ENCODE measurements at places on chromosomes 11 and 22. TPM values are rescaled to one million over a fixed set of nuclear protein-coding genes. Genes with fewer than 3 reads are reported as not detected.

The PATE2 gene
- total RNA-seq, result not detected

The MPEG1 gene
- 0.93 TPM for total RNA-seq

GRCh38 chr11:60570970-60571369 lies 55.8 kb downstream of the MS4A13 start:
- H3K27me3 ChIP-seq, result no peaks in the 10 kb centered on the region
- H3K27ac ChIP-seq, result no peak overlapping the region
- no peak overlapping the region for H3K4me3 ChIP-seq
- H3K36me3 ChIP-seq, result no peaks in the 10 kb centered on the region
- no peaks in the 10 kb centered on the region for H3K4me1 ChIP-seq
- DNase-seq, result no peak

GRCh38 chr11:35632301-35632700 lies 14.0 kb downstream of the FJX1 start:
- DNase-seq, result no peak
- no peak overlapping the region for H3K4me3 ChIP-seq
- no peaks in the 10 kb centered on the region for H3K4me1 ChIP-seq
- H3K27ac ChIP-seq, result no peak overlapping the region
- H3K36me3 ChIP-seq, result no peaks in the 10 kb centered on the region

GRCh38 chr11:20372081-20372626 lies 8.6 kb downstream of the HTATIP2 start:
- H3K4me1 ChIP-seq, result no peaks in the 10 kb centered on the region
- no peak for DNase-seq
- no peak overlapping the region for H3K27ac ChIP-seq
- no peaks in the 10 kb centered on the region for H3K27me3 ChIP-seq
- no peak overlapping the region for H3K4me3 ChIP-seq

- H3K27me3 ChIP-seq, result no peaks in the 10 kb centered on the region
- H3K4me3 ChIP-seq, result no peak overlapping the region
- DNase-seq, result no peak
- no peaks in the 10 kb centered on the region for H3K4me1 ChIP-seq
- no peak overlapping the region for H3K27ac ChIP-seq
These were observed 9.5 kb downstream of the VPS37C start for GRCh38 chr11:61151545-61152252.

The OR8D4 gene
- total RNA-seq, result not detected

- H3K27me3 ChIP-seq, result peaks cover 6% of the 10 kb centered on the region
- no peaks in the 10 kb centered on the region for H3K4me1 ChIP-seq
- no peak overlapping the region for H3K4me3 ChIP-seq
- DNase-seq, result no peak
- no peak overlapping the region for H3K27ac ChIP-seq
These were observed 12.6 kb upstream of the TRIM44 start for GRCh38 chr11:35650006-35650405.

GRCh38 chr11:911031-911889 lies 650 bp upstream of the CHID1 start:
- H3K4me1 ChIP-seq, result peaks cover 2% of the 10 kb centered on the region
- H3K36me3 ChIP-seq, result no peaks in the 10 kb centered on the region
- H3K27me3 ChIP-seq, result no peaks in the 10 kb centered on the region
- H3K27ac ChIP-seq, result no peak overlapping the region
- H3K4me3 ChIP-seq, result peak overlapping the region; percentile 72

DNA sequence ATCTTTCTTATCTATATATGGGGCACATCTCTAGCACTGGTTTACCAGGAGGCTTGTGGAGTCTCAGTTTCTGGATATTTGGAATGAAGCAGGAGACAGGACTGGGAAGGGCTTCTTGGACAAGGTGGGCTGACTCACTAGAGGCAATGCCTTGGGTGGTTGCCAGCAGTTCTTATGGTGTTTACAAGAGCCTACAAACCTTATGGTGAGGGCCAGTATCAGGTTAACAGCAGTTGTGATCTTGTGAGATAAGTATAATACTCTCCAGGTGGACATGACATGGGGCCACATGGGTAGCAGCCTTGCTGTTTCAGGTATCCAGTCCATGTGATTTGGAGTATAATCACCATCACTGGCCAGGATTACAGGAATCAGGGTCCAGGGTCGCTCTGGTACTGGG lies 10.2 kb downstream of the FUT4 start:
- H3K4me3 ChIP-seq, result no peak overlapping the region
- H3K27me3 ChIP-seq, result no peaks in the 10 kb centered on the region
- H3K36me3 ChIP-seq, result no peaks in the 10 kb centered on the region
- H3K4me1 ChIP-seq, result no peaks in the 10 kb centered on the region
- H3K27ac ChIP-seq, result no peak overlapping the region

- no peak overlapping the region for H3K4me3 ChIP-seq
- no peak overlapping the region for H3K27ac ChIP-seq
- H3K36me3 ChIP-seq, result no peaks in the 10 kb centered on the region
- H3K4me1 ChIP-seq, result no peaks in the 10 kb centered on the region
- DNase-seq, result no peak
These were observed 11.1 kb downstream of the BACE1-AS start for GRCh38 chr11:117302228-117302627.

The GLYATL1 gene
- total RNA-seq, result not detected

The ALDH3B2 gene
- not detected for total RNA-seq

GRCh38 chr11:73203322-73203721 lies 14.8 kb upstream of the P2RY2 start:
- H3K36me3 ChIP-seq, result no peaks in the 10 kb centered on the region
- no peak overlapping the region for H3K27ac ChIP-seq
- no peaks in the 10 kb centered on the region for H3K4me1 ChIP-seq
- peaks cover 27% of the 10 kb centered on the region for H3K27me3 ChIP-seq
- no peak for DNase-seq

DNA sequence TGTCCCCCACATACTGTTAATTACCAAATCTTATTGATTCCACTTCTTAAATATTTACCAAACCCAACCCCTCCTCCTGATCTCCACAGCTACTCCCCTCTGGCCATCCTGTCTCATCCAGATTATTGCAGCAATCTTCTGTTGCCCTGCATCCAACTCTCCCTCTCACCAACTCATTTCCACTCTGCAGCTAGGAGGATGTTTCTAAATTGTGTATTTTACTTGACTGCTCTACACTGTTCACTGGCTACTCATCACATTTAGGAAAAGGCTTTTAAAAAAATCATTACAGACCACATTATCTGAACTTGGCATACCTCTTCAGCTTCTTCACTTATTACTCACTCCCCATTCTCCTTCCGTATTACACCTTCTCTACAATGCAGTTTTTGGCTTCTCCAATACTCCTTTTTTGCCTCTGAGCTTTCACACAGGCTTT lies 117.9 kb downstream of the ATG16L2 start:
- H3K27me3 ChIP-seq, result no peaks in the 10 kb centered on the region
- no peak overlapping the region for H3K27ac ChIP-seq
- no peaks in the 10 kb centered on the region for H3K36me3 ChIP-seq
- DNase-seq, result no peak
- no peak overlapping the region for H3K4me3 ChIP-seq
- no peaks in the 10 kb centered on the region for H3K4me1 ChIP-seq

DNA sequence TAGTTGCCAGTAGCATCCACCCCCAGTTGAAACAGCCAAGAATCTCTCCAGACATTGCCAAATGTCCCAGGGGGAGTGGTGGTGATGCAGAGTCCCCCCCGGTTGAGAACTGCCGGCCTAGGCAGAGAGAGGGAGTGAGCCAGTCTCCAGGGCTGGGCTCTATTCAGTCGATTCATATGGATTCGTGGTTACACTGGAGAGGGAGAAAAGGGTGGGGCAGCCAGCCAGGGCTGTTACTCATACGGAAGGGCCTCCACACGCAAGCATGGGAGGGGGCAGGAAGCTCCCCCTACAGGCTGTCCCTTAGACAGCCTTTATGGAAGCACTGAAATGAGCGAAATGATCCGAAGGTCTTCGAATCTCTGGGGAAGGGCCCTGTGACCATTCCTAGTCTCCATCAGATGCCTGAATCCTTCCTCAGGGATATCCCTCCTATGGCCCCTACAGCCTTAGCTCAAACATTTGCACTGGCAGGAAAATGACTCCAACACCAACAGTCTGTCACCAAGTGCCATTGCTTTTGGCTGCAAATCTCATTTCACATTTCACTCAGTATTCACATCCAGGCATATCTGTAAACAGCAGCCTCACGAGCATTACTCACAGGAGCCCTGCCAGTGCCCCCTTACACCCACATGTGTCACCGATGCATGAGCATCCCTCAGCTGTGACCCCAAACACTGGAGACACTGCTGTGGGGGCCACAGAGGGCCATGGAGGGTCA lies 18.4 kb upstream of the TLCD5 start:
- H3K4me1 ChIP-seq, result no peaks in the 10 kb centered on the region
- no peak overlapping the region for H3K4me3 ChIP-seq
- DNase-seq, result no peak

GRCh38 chr11:113838005-113838404 lies 37.4 kb downstream of the USP28 start:
- no peak for DNase-seq
- peaks cover 45% of the 10 kb centered on the region for H3K36me3 ChIP-seq
- no peak overlapping the region for H3K27ac ChIP-seq
- H3K4me3 ChIP-seq, result no peak overlapping the region
- no peaks in the 10 kb centered on the region for H3K4me1 ChIP-seq

DNA sequence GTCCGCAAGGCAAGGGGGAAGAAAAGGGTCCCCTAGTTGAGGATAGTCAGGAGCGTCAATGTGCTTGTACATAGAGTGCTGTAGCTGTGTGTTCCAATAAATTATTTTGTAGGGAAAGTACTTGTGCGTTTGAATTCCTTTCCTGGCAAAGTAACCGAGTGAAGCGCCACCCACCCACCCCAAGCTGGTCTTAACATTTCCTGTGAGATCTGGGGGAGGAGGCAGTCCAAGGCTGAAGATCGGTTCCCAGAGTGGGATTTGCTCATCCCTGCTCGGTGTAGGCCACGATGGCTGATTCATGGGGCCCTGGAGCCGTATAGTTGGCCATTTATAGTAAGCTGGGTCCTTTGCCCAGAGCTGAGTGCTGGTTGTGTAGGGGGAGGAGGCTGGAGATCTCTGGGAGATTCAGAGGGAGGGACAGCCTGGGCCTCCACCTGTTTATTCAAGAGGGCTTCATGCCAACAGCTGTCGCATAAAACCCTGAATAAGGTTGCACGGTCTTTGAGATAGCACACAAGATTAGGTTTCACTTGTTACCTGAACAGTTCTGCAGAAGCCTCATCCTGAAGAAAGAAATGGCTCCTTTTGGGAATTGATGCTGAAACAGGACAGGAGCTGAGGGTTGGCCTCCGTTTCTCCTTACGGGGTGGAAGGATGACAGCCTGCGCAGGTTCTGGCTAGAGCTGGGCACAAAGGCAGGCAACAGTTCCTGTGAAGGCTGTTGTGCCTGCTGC lies 2.4 kb downstream of the ATF4 start:
- peaks cover 35% of the 10 kb centered on the region for H3K4me1 ChIP-seq
- no peaks in the 10 kb centered on the region for H3K27me3 ChIP-seq
- peak overlapping the region; percentile 21 for H3K27ac ChIP-seq
- peak overlapping the region; percentile 18 for H3K4me3 ChIP-seq
- H3K36me3 ChIP-seq, result peaks cover 48% of the 10 kb centered on the region
- DNase-seq, result no peak

The NLRP14 gene
- not detected for total RNA-seq

GRCh38 chr22:50452649-50453048 lies 22.2 kb downstream of the SBF1 start:
- H3K4me1 ChIP-seq, result no peaks in the 10 kb centered on the region
- H3K27me3 ChIP-seq, result no peaks in the 10 kb centered on the region
- H3K4me3 ChIP-seq, result no peak overlapping the region
- H3K27ac ChIP-seq, result no peak overlapping the region

The VSIG2 gene
- total RNA-seq, result 0.93 TPM

DNA sequence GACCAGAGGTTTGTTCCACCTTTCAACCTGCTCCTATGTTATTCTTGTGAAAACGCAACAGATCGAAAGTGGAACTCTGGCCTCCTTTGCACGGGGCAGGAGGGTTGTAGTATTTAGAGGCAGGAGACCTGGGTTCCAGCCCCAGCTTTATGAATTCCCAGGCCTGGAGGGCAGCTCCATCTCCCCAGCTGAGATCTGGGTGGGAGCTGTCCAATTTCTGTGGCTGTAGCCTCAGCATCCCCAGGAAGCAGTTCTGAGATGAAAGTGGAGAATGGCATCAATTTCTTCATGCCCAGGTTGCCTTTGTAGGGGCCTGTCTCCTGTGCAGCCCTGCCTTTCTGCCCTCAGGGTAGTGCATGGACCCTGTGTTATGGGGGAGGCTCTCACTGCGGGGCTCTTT lies 4.1 kb downstream of the FADS2 start:
- H3K36me3 ChIP-seq, result no peaks in the 10 kb centered on the region
- H3K27ac ChIP-seq, result no peak overlapping the region
- DNase-seq, result no peak
- H3K4me3 ChIP-seq, result no peak overlapping the region
- peaks cover 47% of the 10 kb centered on the region for H3K4me1 ChIP-seq

GRCh38 chr11:32529994-32530588 lies 53.5 kb upstream of the EIF3M start:
- DNase-seq, result no peak
- H3K4me1 ChIP-seq, result no peaks in the 10 kb centered on the region
- no peak overlapping the region for H3K27ac ChIP-seq
- H3K4me3 ChIP-seq, result no peak overlapping the region
- H3K36me3 ChIP-seq, result no peaks in the 10 kb centered on the region

The FGF19 gene
- not detected for total RNA-seq

- no peak for DNase-seq
- no peak overlapping the region for H3K27ac ChIP-seq
- no peaks in the 10 kb centered on the region for H3K4me1 ChIP-seq
- no peaks in the 10 kb centered on the region for H3K27me3 ChIP-seq
These were observed 4.4 kb downstream of the MOGAT2 start for GRCh38 chr11:75721852-75722668.

The SLC22A25 gene
- total RNA-seq, result not detected

The RAB3IL1 gene
- total RNA-seq, result not detected

DNA sequence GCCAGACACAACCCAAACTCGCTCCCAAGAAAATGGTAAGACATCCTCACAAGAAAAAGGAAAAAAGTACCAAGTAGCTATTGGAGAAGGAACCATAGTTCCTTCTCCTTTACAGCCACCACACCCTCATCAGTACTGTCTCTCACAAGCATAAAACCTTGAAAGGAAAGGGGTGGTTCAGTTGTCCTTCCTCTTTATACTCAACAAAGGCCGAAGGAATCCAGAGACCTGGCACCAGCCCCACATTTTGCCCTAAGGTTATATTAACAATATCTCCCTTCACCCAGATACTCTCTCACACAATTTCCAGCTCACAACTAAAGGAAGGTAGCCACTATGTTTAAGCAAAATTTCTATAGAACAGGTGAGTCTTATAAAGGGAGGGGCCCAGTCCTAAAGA lies 8.5 kb downstream of the FHIP1B start:
- no peak overlapping the region for H3K4me3 ChIP-seq
- H3K27me3 ChIP-seq, result no peaks in the 10 kb centered on the region
- H3K27ac ChIP-seq, result no peak overlapping the region
- peaks cover 6% of the 10 kb centered on the region for H3K4me1 ChIP-seq
- peaks cover 41% of the 10 kb centered on the region for H3K36me3 ChIP-seq

All from T-cell (primary cell).